Karpas-422 (cell line): ENCODE measurements at places on chromosomes 11 and 22. TPM values are rescaled to one million over a fixed set of nuclear protein-coding genes. Genes with fewer than 3 reads are reported as not detected.

Gene OR6A2
- total RNA-seq, result 0.54 and 2.9 TPM in 2 replicates

Gene KDM4D
- total RNA-seq, result 1.9 and 3.6 TPM in 2 replicates

Gene RBFOX2
- total RNA-seq, result 24.2 TPM in 2 replicates

Gene DGCR6L
- 32.7 and 64.7 TPM in 2 replicates for total RNA-seq

Gene LMNTD2
- 6.2 and 14.3 TPM in 2 replicates for total RNA-seq
